ENCODE measurements at places on chromosomes 3 and 15. TPM values are rescaled to one million over a fixed set of nuclear protein-coding genes. Genes with fewer than 3 reads are reported as not detected.
A peak's percentile ranks its signal among the peaks of the same experiment; 100 is the strongest.

DNA sequence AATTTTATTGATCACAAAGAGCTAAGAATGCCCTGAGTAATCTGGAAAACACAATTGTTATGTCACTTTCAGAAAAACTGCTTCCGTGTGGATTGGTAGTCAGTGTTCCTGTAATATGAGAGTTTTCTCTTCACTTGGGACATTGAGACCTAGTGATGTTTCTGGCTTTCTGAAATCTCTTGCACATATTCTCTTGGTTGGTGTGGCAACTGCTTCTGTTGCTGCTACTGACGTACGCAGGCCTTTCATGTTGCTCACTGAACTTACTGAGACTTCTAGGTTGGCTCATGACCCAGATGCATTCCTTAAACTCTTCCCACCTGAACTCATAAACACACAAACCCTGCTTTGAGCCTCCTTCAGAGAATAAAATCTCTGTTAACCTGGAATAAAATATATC lies 175.0 kb upstream of the PFN2 start:
- H3K4me1 ChIP-seq, result no peaks in the 10 kb centered on the region
- H3K36me3 ChIP-seq, result no peaks in the 10 kb centered on the region
- H3K27ac ChIP-seq, result no peak overlapping the region
- no peaks in the 10 kb centered on the region for H3K27me3 ChIP-seq
- DNase-seq, result no peak

GRCh38 chr15:79657722-79658121 lies 225.6 kb downstream of the MINAR1 start:
- no peaks in the 10 kb centered on the region for H3K27me3 ChIP-seq
- H3K27ac ChIP-seq, result no peak overlapping the region
- DNase-seq, result no peak
- H3K4me3 ChIP-seq, result no peak overlapping the region

DNA sequence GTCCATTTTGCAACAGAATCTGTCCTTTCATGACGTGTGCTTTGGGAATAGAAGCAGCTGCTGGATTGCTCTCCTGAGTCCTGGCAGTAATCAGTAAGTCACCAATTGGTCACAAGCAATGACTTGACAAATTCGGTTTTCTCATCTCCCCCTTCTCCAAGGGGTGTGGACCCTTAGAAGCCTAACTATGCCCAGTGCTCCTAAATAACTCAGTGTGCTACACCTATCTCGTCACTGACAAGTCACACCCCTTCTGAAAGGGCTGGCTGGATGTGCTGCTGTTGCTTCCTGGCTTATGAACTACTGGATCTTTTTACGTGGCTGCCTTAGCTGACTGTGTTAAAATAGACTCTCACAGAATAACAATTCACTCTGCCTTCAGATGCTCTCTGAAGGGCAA lies 1351.5 kb downstream of the ZPLD1 start:
- no peaks in the 10 kb centered on the region for H3K27me3 ChIP-seq
- no peak overlapping the region for H3K27ac ChIP-seq
- H3K36me3 ChIP-seq, result no peaks in the 10 kb centered on the region
- no peaks in the 10 kb centered on the region for H3K4me1 ChIP-seq
- no peak overlapping the region for H3K4me3 ChIP-seq

DNA sequence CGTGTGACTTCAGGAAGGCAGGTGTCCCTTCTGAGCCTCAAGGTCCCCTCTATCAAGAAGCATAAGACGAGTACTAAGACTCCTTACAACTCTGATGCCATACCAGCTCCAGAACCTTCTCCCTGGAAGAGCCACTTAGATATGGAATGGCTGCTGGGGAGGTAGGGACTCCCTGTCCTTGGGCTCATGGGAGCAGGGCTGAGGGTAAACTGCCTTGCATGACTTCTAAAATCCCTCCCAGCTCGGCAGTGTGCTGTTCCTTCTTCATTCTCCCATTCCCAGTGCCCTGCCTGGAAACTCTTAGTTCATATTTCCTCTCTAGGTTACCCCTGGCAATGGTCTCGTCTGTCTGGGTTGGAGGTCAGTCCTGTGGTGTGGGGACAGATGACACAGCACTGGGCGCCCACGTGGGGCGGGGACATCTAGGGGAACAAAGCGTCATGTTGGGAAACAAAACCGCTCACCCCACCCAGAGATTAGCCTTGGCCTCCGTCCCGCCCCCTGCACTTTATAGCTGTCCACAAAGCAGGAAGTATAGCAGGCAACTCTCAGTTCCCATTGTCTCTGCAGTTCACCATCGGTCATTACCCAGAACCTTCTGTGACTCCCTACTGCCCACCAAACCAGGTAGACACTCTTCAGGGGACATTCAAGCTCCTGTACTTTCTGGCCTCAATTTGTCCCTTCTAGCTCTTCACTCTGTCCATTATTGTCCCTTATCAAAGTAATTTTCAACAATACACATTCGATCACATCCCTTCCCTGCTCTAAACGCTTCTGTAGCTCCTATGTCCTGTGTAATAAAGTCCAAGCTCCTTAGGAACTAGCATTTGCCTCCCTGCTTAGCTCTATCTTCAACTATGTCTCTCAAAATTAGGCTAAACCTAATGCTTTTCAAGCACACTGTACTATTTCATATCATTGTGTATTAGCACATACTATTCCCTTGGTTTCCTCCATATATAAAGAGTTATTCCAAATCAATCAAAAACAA lies 73.8 kb downstream of the IQSEC1 start:
- DNase-seq, result peak; percentile 65
- no peak overlapping the region for H3K4me3 ChIP-seq
- H3K4me1 ChIP-seq, result no peaks in the 10 kb centered on the region
- H3K27me3 ChIP-seq, result no peaks in the 10 kb centered on the region
- H3K27ac ChIP-seq, result no peak overlapping the region

DNA sequence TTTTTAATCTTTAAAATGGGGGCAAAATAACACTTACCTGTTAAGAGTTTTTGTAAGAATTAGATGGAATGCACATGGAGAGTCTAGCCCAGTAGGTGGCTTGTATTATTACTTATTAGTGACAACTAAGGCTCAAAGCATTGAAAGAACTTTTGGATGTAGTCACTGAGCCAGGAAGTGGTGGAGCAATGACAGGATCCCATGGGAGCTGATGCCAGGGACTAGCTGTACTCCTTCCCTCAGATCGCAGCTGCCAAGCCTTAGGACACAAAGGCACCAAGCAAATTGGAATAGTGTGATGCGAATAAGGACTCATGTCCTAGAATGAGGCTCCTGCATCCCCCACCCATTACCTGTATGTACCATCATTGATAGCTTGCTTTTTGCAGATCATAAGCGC lies 370.4 kb upstream of the RGMA start:
- H3K36me3 ChIP-seq, result no peaks in the 10 kb centered on the region
- no peak overlapping the region for H3K27ac ChIP-seq
- DNase-seq, result no peak
- no peaks in the 10 kb centered on the region for H3K27me3 ChIP-seq
- H3K4me3 ChIP-seq, result no peak overlapping the region

DNA sequence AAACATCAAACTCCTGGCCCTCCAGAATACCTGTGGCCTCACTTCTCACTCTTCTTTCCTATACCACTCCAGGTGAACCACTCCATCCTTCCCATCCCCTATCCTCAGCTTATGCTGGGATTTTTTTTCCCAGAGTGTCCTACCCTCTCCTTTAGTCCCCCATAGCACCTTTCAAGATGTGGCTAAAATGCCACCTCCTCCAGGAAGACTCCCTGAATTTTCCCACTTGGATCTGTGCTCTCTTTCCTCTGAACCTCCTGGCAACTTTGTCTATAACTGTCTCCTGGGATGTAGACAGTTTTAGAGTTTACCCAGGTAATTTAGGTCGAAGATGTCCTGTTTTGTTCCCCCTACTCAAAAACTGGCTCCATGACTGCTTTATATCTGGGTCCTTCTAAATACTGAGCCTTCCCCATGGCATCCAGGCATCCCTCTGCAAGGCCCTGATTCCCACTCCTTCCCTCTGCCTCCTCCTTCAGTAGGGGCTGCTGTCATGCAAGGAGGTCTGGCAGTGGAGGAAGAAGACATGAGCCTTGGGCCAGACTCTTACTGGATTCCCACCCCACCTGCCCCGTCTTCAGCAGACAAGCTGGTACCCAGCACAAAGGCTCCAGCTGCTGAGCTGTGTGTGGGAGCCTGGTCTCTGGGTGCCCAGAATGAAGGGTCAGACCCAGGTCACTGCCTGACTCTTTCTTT lies 161.5 kb downstream of the SMAD6 start:
- no peak for DNase-seq
- H3K4me3 ChIP-seq, result no peak overlapping the region
- no peaks in the 10 kb centered on the region for H3K27me3 ChIP-seq
- H3K4me1 ChIP-seq, result no peaks in the 10 kb centered on the region
- no peaks in the 10 kb centered on the region for H3K36me3 ChIP-seq

GRCh38 chr3:175807175-175807574 lies 948.0 kb downstream of the NAALADL2 start:
- no peak for DNase-seq
- no peaks in the 10 kb centered on the region for H3K27me3 ChIP-seq
- H3K4me1 ChIP-seq, result no peaks in the 10 kb centered on the region
- no peak overlapping the region for H3K4me3 ChIP-seq
- H3K27ac ChIP-seq, result no peak overlapping the region
- no peaks in the 10 kb centered on the region for H3K36me3 ChIP-seq

The CADPS gene
- total RNA-seq, result not detected

The SIDT1 gene
- total RNA-seq, result not detected
